Activated T-cell treated with anti-CD3 and anti-CD28 coated beads, Interleukin-2, amount 50 U/mL, for 48 hours (primary cell): ENCODE measurements at places on chromosomes 3 and 15.

GRCh38 chr3:21100656-21101359, 650.2 kb downstream of the ZNF385D start:
- DNase-seq: no peak

- no peak for DNase-seq
These were observed 22.0 kb upstream of the NANOGP8 start for GRCh38 chr15:35107122-35107521.

GRCh38 chr3:128996726-128997125, 2.9 kb upstream of the CFAP92 start:
- DNase-seq: no peak

- no peak for DNase-seq
These were observed 3.4 kb downstream of the PIGB start for GRCh38 chr15:55322467-55322866.

DNA sequence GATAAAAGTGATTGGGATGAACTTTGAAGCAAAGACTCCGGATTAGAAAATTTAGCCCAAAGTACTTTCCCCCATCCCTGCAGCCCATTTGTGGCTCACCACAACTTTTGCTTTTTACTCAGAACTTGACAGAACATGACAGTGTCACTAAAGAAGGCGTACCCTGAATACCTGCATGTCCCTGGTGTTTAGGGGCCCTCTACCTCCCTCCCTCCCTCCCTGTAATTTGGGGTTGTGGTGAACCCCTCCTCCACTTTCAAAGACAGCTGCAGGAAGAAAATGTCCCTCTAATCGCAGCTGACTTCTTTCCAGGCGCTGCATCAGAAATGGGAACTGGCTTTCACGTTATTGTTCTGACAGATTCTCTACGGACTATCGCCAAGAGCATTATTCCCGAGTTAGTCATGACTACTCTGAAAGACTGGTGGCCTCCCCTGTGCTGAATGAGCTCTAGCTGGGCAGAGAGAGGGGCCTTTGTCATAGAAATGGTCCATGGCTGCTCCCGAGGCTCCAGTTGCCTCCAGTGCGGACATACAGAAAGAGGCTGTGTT, 93.2 kb upstream of the ARHGEF3 start:
- peak; percentile 59 for DNase-seq
